Kasumi-1 (cell line): ENCODE measurements at places on chromosomes 13 and 19.

GRCh38 chr13:106507560-106508274, 27.7 kb downstream of the EFNB2 start:
- peak; percentile 6 for DNase-seq

DNA sequence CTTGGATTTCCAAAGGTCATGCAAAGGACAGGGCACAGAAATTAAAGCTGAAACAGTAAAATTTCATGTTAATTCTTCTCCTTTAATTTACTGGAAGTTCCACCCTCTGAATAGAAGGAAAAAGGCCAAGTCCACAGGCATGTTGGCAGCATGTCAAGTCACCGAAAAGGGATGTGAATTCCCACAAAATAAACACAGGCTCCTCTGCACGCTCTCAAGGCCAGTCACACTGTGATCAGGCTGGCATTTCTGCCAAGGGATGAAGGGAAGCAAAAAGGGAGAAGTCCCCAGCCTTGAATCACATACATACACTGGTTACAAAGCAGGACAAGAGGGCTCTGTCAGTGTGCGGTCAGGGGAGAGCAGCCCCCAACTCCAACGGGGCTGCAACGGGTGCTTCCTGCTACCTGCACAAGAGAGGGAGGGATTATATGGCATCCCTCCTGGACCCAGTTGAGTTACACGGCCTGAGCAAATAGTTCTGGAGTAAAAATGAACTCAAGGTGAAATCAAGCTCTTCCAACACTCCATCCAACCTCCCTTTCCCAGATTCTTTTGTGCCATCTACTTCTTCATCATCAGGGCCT, 6.9 kb downstream of the DCLK1 start:
- no peak for DNase-seq

- DNase-seq: no peak
Observed at GRCh38 chr13:102945886-102946285, 100.1 kb downstream of the ERCC5 start.

- DNase-seq: no peak
Observed at GRCh38 chr13:111383591-111384440, 63.4 kb downstream of the TEX29 start.

- DNase-seq: no peak
Observed at GRCh38 chr13:46620471-46620870, 67.5 kb downstream of the LRCH1 start.
